ENCODE measurements at places on chromosomes 12 and 14.

DNA sequence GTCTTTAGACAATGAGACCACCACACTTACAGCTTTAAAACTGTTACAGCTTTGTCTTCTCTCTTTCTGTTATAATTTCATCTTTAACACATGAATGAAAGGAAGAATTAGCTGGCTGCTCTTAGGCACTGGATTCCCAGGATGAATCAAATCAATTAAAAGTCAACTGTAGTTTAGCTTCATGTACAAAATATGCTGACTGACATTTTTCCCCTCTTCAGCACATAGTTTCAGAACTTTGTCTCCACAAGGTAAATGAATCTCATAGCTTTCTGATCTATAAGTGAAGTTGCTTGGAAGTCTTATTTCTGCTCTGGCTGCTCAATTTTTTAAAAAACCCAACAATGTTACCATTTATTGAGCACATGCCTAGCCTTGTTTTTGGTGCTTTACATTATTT lies 293.8 kb downstream of the GRIN2B start:
- no peak for DNase-seq

DNA sequence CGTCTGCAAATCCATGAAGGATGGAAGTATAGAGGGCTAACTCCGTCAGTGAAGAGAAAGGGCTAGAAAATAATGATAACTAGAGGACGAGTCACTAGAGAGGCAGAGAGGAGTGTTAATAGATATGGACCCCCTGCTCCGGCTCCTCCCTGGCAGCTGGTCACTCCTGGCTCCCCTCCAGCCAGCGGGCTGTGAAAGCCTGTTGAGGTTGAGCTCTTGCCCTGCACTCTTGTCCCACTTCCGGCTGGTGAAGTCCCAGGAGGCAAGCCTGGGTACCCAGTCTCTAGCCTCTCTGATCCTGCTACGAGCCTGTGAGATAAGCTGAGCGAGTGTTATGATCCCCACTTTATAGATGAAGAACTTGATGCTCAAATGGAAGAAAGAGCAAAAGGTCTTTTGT lies 90.3 kb downstream of the RFX4 start:
- peak; percentile 3 for DNase-seq

DNA sequence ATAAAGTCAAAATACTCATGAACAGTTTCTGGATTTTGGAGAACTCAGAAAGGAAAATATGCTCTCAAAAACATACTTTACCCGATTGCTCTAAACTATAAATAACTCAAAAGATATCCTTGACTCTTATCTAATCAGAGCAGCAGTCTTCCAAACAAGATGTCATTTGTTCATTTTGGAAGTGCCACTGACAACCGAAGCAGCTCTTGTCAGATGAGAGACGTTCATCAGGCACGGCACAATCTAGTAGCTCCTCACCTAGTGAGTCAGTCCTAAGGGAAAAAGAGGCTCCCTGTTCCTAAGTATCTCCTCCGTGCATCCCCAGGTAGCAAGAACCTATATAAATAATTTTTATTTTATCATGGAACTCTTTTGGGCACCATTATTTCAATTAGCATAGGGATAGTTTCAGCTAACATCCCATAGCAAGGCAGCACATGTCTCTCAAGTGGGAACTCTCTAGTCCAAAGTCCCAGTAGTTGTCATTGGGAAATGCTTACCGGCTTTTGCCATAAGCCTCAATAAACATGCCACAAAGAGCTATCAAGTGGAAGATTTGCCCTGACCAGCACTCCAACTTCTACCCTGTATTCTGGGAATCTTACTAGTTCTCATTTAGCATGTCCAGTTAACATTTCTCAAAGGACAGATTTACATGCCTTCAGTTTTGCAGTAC lies 14.1 kb upstream of the TMEM263 start:
- DNase-seq = no peak

- no peak for DNase-seq
These were observed 46.9 kb downstream of the ZDHHC17 start for GRCh38 chr12:76810671-76811419.

- DNase-seq = no peak
These were observed 225.2 kb downstream of the ETNK1 start for GRCh38 chr12:22850185-22850584.

DNA sequence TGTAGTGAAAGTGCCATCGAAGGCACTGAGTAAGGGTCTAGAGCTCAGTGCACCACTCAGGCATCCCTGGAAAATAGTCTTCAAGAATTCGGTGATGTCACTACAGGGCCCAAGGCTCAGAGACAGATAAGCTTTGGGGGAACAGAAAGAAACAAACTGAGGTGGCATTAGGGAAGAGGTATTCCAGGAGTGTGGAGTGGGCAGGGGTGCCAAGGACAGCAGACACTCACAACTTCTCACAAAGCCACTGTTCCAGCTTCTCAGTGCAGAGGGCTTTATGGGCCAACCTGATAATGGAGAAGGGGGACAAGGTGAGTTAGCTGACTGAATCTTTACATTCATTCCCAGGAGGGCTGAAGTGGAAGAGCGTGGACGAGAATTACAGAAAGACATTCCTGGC lies 2.1 kb downstream of the LALBA start:
- no peak for DNase-seq

GRCh38 chr14:105602243-105602750 lies 75.9 kb downstream of the TMEM121 start:
- DNase-seq = no peak

DNA sequence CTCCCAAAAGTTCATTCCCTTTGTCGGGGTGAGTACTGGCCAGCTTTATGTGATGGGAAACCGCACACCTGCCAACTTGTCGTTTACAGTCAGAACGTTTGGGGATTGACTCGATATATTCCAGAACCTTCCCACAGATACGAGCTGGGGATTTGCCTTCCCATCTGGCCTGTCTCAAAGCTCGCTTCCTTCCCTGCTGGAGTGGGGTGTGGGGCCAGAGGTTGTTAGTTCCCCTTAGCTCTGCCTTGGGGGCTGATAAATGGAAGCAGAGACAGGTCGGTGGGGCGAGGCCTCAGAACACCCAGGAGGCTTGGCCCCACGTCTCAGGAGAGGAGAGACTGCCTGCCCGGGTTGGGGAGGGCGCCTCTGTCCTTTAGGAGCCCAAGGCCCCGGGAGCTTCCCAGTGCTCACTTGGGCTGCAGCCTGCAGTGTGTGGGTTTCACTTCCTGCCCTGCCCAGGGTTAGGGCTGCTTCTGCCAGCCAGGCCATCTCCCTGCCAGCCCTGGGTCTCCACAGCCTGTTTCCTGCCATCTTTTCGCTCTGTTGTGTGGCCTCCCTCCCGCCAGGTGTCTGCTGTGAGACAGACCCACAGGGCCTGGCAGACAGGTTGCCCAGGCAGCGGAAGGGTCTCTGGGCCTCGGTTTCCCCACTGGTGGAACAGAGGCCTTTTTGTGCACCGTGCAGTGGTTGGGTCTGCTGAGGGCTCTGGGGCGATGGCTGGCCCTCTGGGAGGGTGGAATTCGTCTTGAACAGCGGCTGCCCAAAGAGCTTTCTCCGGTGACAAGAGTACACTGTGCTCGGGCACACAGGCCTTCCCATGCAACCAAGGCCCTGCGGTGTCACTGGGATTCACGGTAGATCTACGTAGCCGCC lies 8.1 kb upstream of the TEX22 start:
- no peak for DNase-seq

- DNase-seq = no peak
These were observed 13.1 kb downstream of the CFAP54 start for GRCh38 chr12:96502477-96502876.

- no peak for DNase-seq
These were observed 128.1 kb downstream of the DACT1 start for GRCh38 chr14:58765843-58766242.

DNA sequence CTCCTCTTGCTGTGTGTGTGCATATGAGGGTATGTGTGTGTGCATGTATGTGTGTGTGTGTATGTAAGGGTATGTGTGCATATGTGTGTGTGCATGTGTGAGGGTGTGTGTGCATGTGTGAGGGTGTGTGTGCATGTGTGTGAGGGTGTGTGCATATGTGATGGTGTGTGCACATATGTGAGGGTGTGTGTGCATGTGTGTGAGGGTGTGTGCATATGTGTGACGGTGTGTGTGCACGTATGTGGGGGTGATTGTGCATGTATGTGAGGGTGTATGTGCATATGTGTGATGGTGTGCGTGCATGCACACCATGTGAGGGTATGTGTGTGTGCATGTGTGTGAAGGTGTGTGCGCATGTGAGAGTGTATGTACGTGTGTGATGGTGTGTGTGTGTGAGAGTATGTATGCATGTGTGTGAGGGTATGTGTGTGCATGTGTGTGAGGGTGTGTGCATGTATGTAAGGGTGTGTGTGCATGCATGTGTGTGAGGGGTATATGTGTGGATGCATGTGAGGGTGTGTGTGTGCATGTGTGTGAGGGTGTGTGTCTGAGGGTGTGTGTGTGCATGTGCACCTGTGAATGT lies 15.4 kb downstream of the DAO start:
- DNase-seq = no peak

DNA sequence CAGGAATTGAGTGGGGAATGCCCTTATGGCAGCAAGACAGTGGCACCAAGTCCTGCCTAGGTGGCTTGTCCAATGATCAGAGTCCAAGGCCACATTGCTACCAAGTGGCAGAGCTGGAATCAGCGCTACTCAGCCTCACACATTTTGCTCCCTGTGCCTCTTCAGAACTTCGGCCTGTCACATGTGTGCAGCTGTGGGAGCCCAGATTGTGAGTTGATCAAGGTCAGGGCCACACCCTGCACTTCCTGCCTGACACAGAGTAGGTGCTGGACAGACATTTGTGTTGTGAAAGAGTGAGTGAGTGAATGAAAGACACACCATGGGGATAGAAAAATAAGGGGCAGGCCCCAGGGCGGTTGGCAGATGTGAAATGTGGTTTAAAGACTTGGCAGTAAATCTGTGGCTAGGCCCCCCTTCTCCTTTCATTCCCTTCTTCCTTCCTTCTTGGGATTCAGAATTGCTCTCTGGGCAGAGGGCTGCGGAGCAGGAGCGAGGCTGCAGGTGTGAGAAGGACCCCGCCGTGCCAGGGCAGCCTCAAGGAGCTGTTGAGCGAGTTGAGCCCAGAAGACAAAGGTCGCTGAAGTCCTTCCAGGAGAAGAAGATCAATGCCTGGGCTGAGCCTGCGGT lies 83.5 kb downstream of the SLC25A47 start:
- no peak for DNase-seq

- no peak for DNase-seq
These were observed 3.4 kb downstream of the KANSL2 start for GRCh38 chr12:48678551-48679185.

DNA sequence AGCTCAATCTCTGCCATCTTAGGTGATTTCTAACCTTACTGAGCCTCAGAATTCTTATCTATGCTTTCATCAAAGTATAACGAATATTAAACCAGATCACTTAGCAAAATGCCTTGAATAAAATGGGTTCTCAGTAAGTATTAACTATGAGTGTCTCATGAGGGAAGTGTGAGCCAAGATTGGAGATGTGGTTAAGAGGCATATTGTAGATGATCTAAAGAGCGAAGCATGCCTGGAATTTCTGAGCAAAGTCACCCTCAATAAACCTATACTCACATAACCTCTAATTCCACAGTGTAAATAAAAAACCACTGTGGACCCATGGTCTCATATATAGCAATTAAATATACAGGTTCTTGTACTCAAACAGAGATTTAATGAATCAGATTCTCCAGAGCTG lies 193.1 kb upstream of the FSCB start:
- no peak for DNase-seq

DNA sequence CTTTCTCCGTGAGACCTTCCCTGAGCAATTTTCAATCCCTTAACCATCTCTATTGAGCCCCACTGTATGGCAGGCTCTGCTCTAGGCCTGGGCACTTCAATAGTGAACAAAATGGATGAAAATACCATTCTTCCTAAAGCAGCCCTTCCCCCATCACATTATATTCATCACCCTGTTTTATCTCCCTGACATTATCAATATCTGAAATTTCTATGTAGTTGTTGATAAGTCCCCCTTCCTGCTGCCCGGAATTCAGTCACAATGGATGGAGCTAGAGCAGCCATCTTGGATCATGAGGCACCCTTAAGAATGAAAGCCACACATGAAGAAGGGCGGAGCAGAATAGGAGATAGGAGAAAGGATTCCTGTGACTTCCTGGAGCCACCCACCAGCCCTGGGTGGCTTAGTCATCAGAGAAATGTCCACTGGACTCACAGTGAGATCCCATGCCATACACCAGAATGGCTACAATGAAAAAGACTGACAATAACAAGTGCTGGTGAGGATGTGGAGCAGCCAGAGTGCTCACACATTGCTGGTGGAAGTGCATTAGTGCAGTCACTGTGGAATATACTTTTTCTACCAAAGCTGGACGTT lies 33.9 kb downstream of the SCARB1 start:
- no peak for DNase-seq

DNA sequence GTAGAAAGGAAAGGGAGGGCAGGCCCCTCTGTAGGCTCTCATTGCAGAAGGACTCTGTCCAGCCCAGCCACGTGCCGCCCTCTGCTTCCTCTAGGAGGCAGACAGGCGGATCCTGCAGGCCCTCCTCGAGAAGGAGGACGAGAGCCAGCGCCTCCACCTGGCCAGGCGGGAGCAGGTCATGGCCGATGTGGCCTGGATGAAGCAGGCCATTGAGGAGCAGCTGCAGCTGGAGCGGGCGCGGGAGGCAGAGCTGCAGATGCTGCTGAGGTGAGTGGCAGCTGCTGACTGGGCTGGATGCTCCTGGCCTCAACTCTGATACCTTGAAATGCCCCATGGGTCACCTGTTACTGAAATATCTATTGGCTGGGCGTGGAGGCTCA lies 10.9 kb downstream of the TCHP start:
- no peak for DNase-seq

DNA sequence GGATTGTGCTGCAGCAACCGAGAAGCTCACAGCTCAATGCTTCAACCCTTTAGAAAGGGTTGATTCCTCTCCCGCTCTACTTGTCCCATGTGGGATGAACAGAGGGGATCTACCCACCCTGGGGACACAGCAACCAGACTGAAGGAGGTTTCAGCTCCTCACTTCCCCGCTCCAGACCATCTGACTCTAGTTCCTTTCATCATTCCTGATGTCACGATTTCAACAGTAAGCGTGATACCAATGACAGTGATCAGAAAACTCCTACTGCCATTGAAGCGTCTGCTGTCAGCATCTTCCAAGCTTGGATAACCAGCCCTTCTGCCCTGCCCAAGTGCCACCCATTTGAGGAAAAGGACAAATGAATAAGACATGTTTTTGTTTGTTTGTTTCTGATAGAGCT lies 14.3 kb downstream of the SERPINA1 start:
- DNase-seq = no peak

- peak; percentile 22 for DNase-seq
These were observed 11.1 kb downstream of the BCL11B start for GRCh38 chr14:99260587-99261551.

DNA sequence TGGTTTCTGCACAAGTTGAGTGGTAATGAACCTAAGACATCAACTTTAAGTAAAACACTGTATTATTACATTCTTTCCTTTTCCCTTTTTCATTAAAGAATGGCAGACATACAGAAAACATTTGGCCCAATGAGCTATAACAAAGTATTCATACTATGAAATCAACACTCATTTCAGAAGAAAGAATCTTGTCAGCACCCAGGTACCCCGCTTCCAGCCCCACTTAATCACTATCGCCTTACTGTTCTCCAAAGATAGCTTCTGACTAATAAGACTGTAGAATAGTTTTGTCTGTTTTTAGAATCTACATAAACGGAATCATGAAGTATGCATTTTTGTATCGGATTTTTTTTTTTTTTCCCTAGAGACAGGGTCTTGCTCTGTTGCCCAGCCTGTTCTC lies 9.5 kb downstream of the CNTN1 start:
- no peak for DNase-seq

Measured in NCI-H1694 (cell line).